ENCODE measurements at places on chromosomes 16 and 17.

DNA sequence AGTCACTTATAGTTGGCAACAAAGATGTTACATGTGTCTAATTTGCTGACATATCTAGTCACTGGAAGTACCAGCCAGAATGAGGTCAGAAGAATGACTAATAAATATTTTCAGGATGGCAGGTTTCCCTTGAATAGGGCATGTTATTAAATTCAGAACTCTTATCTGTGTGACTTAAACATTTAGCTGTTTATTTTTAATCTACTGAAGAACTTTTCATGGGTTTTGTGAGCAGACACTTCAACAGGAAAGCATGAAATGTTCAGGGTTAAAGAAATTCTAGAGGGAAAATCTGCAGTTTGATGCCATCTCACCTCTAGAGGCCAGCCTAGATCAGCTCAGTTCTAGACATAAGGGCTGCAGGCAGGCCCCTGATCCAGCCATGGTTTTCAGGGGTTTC, 13.2 kb downstream of the JPT2 start:
- H3K27me3 ChIP-seq: no peaks in the 10 kb centered on the region
- DNase-seq: no peak
- no peaks in the 10 kb centered on the region for H3K4me1 ChIP-seq
- no peak overlapping the region for H3K27ac ChIP-seq
- no peak overlapping the region for H3K4me3 ChIP-seq
- peaks cover 74% of the 10 kb centered on the region for H3K36me3 ChIP-seq

GRCh38 chr16:11102523-11102898, 153.5 kb downstream of the SOCS1 start:
- DNase-seq: no peak
- no peak overlapping the region for H3K4me3 ChIP-seq
- H3K27ac ChIP-seq: no peak overlapping the region
- H3K27me3 ChIP-seq: no peaks in the 10 kb centered on the region
- H3K4me1 ChIP-seq: peaks cover 34% of the 10 kb centered on the region
- peaks cover 4% of the 10 kb centered on the region for H3K36me3 ChIP-seq

GRCh38 chr17:39009581-39010001, 42.4 kb upstream of the FBXO47 start:
- no peak for DNase-seq
- H3K27ac ChIP-seq: no peak overlapping the region
- no peaks in the 10 kb centered on the region for H3K27me3 ChIP-seq
- no peak overlapping the region for H3K4me3 ChIP-seq
- no peaks in the 10 kb centered on the region for H3K4me1 ChIP-seq

DNA sequence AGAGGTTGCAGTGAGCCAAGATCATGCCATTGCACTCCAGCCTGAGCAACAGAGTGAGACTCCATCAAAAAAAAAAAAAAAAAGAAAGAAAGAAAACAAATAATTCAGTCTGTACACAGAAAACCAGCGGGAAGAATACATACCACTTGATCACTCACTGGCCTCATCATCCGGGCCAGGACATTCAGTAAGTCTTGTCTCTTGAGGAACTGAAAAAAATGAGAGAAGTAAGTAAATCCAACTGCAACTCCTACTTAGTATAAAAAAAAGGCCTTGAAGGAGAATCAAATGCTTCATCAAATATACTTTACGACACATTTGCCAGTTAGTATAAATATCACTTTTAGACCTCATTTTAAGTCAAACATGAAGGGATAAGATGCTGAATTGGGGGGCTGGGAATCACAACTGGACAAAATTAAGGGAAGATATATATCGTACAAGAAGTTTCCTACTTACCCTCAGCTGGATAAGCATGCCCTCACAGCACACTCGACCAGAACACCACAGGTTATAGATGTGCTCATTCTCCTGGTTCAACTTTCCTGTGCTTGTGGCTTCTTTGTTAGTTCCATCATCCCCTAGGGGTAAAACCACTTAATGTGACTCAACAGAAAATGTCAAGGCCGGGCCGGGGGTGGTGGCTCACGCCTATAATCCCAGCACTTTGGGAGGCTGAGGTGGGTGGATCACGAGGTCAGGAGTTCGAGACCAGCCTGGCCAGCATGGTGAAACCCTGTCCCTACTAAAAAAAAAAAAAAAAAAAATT, 12.4 kb downstream of the CCDC47 start:
- peaks cover 39% of the 10 kb centered on the region for H3K36me3 ChIP-seq
- H3K27ac ChIP-seq: no peak overlapping the region
- no peaks in the 10 kb centered on the region for H3K4me1 ChIP-seq
- H3K27me3 ChIP-seq: no peaks in the 10 kb centered on the region
- DNase-seq: no peak
- H3K4me3 ChIP-seq: no peak overlapping the region

- no peak overlapping the region for H3K4me3 ChIP-seq
- no peak for DNase-seq
- H3K36me3 ChIP-seq: no peaks in the 10 kb centered on the region
- H3K27me3 ChIP-seq: no peaks in the 10 kb centered on the region
- peaks cover 98% of the 10 kb centered on the region for H3K4me1 ChIP-seq
Observed at GRCh38 chr17:81406117-81406953, 11.1 kb downstream of the BAHCC1 start.

GRCh38 chr16:78258375-78259065, 159.1 kb downstream of the WWOX start:
- H3K27ac ChIP-seq: no peak overlapping the region
- no peak overlapping the region for H3K4me3 ChIP-seq
- peaks cover 7% of the 10 kb centered on the region for H3K4me1 ChIP-seq
- no peaks in the 10 kb centered on the region for H3K27me3 ChIP-seq
- no peaks in the 10 kb centered on the region for H3K36me3 ChIP-seq

DNA sequence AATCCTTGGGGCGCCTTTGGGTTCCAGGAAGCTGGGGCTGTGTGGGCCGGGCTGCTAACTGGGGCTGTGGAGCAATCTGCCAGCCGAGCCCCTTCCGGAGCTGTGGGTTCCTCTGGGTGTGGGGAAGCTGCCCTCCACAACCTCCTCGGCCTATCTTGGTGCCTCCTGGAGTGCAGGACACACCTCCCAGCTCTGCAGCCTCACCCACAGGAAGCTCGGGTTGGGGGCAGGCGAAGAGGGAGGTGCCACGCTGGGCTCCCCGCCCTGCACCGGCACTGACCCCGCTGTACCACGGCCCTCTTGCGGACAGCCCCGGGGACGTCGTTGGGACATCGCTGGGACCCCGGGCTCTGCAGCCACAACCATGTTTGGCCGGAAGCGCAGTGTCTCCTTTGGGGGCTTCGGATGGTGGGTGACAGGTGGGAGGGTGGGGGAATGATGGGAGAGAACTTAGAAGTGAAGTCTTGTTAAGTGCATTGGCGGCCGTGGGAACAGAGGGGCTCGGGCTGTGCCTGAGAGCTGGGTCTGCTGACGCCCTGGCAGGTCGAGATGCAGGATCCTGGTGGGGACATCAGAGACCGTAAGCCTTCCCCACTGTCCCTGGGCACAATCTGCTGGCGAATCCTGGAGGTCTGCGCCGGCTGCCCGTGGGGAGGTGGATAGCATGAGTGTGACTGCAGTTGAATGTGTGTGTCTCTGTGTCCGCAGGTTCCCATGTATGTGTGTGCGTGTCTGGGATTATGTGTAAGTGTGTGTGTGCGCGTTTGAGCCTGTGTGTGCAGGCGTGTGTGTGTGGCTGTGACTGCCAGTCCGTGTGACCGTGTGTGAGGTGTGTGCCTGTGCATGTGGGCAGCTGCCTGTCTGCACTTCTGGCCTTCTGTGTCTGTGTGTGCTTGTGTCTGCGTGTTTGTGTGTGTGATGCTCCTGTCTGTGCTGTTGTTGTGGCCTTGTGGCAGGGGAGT, at the start of gene RAP1GAP2:
Gene RAP1GAP2 (plus strand): TSS at position 275 of the 962 bp plus-strand sequence. CDS start 90 bp downstream, at position 365.
- no peak for DNase-seq
- no peak within 1 kb of the TSS for H3K27ac ChIP-seq
- no peaks in the 10 kb centered on the region for H3K4me1 ChIP-seq
- H3K27me3 ChIP-seq: no peaks in the 10 kb centered on the region
- H3K36me3 ChIP-seq: no peaks in the 10 kb centered on the region
- peak within 1 kb of the TSS; percentile 8 for H3K4me3 ChIP-seq

GRCh38 chr17:37702598-37702997, 42.3 kb downstream of the HNF1B start:
- no peaks in the 10 kb centered on the region for H3K36me3 ChIP-seq
- H3K4me1 ChIP-seq: no peaks in the 10 kb centered on the region
- H3K27me3 ChIP-seq: no peaks in the 10 kb centered on the region
- no peak for DNase-seq
- H3K27ac ChIP-seq: no peak overlapping the region

GRCh38 chr16:17561056-17561455, 90.3 kb upstream of the XYLT1 start:
- H3K4me1 ChIP-seq: no peaks in the 10 kb centered on the region
- peaks cover 18% of the 10 kb centered on the region for H3K27me3 ChIP-seq
- no peaks in the 10 kb centered on the region for H3K36me3 ChIP-seq
- H3K4me3 ChIP-seq: no peak overlapping the region
- DNase-seq: no peak
